ENCODE measurements at places on chromosomes 7 and 10.

- no peak for DNase-seq
These were observed 70.5 kb downstream of the SEMA3A start for GRCh38 chr7:84123965-84124547.

- DNase-seq = no peak
These were observed 18.4 kb upstream of the LOXL4 start for GRCh38 chr10:98286419-98286818.

GRCh38 chr10:22381262-22381661 lies 36.0 kb downstream of the SPAG6 start:
- no peak for DNase-seq

GRCh38 chr10:125738206-125738605 lies 18.7 kb downstream of the EDRF1 start:
- DNase-seq = no peak

GRCh38 chr10:22613011-22613410 lies 101.4 kb downstream of the PIP4K2A start:
- DNase-seq = no peak

Data from activated CD8-positive, alpha-beta memory T cell treated with anti-CD3 and anti-CD28 coated beads for 24 hours (primary cell).